ENCODE measurements at places on chromosomes 1 and 21.

- DNase-seq = no peak
These were observed 25.6 kb downstream of the UBE2T start for GRCh38 chr1:202316186-202316585.

DNA sequence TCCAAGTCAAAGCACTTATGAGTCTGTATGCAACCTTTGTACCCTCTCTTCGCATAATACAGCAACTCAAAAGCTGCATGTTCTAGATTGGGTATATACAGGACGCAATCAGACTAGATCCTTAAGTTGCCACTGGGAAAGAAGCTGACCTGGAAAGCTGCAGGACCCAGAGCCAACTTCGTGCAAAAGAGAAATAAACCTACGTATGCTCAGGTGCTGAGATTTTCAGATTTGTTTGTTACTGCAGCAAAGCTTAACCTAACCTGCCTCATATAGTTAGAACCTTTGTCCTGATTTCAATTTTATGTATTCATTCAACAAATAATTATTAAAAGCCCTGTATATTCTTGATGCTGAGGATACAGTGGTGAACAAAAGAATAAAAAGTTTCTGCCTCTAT lies 139.7 kb downstream of the SLC30A10 start:
- no peak for DNase-seq

GRCh38 chr21:33021150-33021549 lies 4.6 kb upstream of the OLIG2 start:
- DNase-seq = no peak

DNA sequence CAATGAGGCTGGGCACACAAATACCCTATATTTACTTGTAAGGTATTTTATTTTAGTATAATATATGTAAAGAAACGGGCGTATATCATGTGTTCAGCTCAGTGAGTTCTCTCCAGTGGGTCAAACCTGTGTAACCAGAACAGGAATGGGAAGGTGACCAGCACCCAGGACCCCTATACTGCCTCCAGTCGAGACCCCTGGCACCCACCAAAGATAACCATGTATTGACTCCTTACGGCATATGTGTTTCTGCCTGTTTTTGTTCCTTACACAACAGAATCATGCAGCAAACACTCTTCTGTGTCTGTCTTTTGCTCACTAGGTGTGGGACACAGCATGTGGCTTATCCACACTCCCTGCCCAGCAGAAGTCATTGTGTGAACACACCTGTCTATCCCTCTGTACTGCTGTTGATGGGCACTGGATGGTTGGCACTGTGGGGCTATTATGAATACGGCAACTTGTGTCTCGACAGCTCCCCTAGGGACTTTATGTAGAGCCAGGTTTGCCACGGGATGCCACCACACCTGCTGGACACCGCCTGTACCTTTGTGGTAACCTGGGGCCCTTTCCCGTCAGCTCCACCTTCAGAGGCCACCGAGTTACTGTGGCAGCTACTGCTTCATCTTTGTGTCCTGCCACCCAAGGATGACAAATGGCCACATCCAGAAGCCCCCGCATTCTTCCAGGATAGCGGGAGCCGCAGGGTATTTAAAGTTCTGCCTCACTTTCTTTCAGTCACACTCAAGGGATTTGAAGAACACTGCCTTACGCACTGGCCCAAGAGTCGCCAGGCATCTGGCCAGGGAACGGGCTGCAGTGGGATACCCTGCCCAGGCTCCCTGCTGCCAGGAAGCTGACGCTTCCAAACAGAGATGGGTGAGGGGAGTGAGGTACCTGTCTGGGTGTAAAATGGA lies 23.5 kb upstream of the C2CD2 start:
- DNase-seq = no peak

GRCh38 chr1:170935231-170935630 lies at the start of gene MROH9:
Gene MROH9, plus strand, starts transcription at chr1:170935534. Its CDS starts 10,023 bp downstream, at chr1:170945557.
- no peak for DNase-seq
